ENCODE measurements at places on chromosomes 7 and 10. TPM values are rescaled to one million over a fixed set of nuclear protein-coding genes. Genes with fewer than 3 reads are reported as not detected.
A peak's percentile ranks its signal among the peaks of the same experiment; 100 is the strongest.

The AS3MT gene
- total RNA-seq = 9.1 TPM

- H3K27me3 ChIP-seq = no peaks in the 10 kb centered on the region
- no peaks in the 10 kb centered on the region for H3K36me3 ChIP-seq
- no peaks in the 10 kb centered on the region for H3K4me1 ChIP-seq
- no peak for DNase-seq
Measured at GRCh38 chr10:61464461-61465170, 11.4 kb upstream of the TMEM26 start.

GRCh38 chr7:98985406-98985805 is 107.1 kb downstream of the TRRAP start:
- no peak overlapping the region for H3K4me3 ChIP-seq
- H3K27ac ChIP-seq = no peak overlapping the region

GRCh38 chr10:109880886-109881768 is 42.2 kb downstream of the XPNPEP1 start:
- H3K27me3 ChIP-seq = no peaks in the 10 kb centered on the region
- no peaks in the 10 kb centered on the region for H3K36me3 ChIP-seq
- no peak overlapping the region for H3K4me3 ChIP-seq
- H3K27ac ChIP-seq = no peak overlapping the region
- H3K4me1 ChIP-seq = peaks cover 5% of the 10 kb centered on the region
- DNase-seq = no peak

DNA sequence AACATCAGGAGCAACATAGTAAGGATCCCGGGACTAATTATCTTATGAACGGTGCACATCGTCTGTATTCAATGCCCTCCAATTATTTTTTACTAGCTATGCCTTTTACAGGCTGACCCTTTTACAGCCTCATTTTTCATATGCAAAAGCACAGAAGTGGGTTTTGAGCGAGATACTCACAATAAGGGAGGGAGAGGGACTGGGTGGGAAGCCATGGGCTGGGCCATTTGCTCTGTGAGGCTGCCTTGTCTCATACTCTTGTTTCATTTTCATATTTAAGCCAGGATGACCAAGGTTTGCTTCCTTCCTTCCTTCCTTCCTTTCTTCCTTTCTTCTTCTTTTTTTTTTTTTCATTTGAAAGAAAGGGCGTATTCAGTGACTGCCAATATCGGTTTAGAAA is 259.3 kb downstream of the TRIL start:
- H3K36me3 ChIP-seq = no peaks in the 10 kb centered on the region
- no peaks in the 10 kb centered on the region for H3K27me3 ChIP-seq
- no peak overlapping the region for H3K27ac ChIP-seq

The PLEKHA1 gene
- 62.6 TPM for total RNA-seq

The GRM3 gene
- total RNA-seq = 0.03 TPM

DNA sequence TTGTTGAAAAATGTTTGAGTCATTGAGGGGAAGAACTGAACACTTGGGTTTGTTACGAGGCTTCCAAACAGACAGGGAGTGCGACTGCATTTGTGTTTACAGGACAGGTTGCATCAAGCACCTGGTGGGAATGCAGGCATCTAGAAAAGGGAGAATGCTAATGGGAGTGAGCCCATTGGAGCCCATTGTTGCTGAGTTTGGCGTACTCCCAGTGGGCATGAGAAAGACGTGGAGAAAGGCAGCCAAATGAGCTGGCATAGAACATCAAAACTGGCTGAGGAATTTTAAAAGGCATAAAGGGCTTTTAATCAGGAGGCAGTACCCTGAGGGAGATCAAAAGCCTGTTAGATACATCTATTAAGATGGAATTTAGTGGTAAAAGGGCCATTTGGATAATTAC is 171.6 kb upstream of the NPSR1 start:
- no peak for DNase-seq
- no peaks in the 10 kb centered on the region for H3K4me1 ChIP-seq
- H3K4me3 ChIP-seq = no peak overlapping the region
- no peaks in the 10 kb centered on the region for H3K27me3 ChIP-seq
- no peak overlapping the region for H3K27ac ChIP-seq

GRCh38 chr10:95233377-95234034 is 39.5 kb downstream of the ACSM6 start:
- no peaks in the 10 kb centered on the region for H3K36me3 ChIP-seq
- H3K27me3 ChIP-seq = no peaks in the 10 kb centered on the region
- DNase-seq = no peak
- H3K4me1 ChIP-seq = peaks cover 7% of the 10 kb centered on the region
- H3K4me3 ChIP-seq = no peak overlapping the region
- H3K27ac ChIP-seq = no peak overlapping the region

DNA sequence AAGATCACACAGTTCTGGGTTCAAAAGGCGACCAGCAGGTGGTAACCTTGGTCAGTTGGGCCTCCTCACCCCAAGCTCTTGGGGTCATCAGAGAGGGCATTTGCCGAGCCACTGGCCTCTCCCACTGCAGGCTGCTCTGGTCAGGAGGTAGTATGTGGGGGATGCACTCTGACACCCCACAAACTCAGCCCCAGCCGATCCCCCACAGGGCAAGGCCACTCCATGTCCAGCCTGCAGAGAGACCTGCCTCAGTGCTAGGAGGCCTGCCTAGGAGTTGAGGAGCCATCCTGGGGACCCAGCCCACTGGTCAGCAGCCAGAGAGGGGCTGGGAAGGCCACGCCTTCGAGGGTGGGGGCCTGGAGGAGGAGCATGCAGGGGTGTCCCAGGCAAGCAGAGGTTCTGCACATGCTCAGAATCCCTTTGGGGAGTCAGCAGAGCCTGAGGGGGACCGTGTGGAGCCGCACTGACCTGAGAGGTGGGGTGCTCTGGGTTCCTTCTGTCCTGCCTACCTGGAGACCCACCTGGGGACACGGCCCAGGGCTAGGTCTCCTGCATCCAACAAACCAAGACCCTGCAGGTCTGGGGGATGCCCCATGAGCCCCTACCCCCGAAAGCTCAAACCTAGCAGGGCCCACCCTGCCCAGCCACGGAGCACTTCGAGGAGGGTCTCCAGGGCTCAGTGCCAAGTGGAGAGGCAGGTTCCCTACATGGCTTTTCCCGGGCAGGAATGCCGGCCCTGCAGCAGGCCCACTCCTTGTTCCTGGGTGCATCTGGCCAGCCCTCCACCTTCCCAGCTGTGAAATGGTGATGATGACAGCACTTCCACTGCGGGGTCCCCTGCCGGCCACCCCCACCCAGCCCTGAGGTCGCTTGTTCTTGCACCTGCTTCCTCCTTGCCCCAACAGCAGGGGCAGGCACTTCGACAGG is 58.5 kb downstream of the RASGEF1A start:
- no peaks in the 10 kb centered on the region for H3K36me3 ChIP-seq
- no peak overlapping the region for H3K4me3 ChIP-seq
- no peak for DNase-seq
- H3K4me1 ChIP-seq = no peaks in the 10 kb centered on the region
- H3K27ac ChIP-seq = no peak overlapping the region

The GIMAP2 gene
- total RNA-seq = 2.4 TPM

- no peak overlapping the region for H3K27ac ChIP-seq
- no peaks in the 10 kb centered on the region for H3K4me1 ChIP-seq
- no peak overlapping the region for H3K4me3 ChIP-seq
Measured at GRCh38 chr10:3408603-3409365, 236.2 kb upstream of the PITRM1 start.

DNA sequence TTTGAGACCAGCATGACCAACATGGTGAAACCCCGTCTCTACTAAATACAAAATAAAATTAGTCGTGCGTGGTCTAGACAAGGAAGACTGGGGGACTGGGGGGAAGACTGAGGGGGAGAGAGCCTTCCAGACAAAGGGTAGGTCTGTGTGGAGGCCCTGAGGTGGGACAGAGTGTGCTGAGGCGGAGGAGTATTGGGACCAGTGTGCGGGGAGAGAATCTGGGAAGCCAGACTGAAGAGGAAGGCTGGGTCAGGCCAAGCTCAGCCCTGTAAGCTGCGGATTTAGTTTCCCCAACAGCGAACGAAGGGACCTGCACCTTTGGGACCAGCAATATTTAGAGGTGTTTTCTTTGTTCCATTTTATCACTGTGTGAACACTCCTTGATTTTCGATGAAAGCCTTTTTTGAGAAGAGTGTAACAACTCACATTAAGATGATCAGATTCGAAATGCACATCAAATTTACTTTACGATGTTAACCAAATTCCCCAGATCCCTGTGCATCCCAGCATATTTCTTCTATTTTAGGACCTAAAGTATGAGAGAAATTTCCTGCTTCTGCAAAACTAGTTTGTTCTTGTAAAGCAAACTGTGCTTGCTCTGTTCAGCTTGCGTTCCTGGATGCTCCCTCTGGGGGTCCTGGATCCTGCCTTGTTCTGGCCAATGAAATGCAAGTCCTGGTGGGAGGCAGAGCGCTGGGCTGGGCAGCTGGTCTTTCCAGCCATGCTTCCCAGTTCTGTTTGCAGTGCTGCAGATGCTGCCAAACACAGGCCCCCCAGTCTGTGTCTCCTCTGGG is 39.4 kb downstream of the PLAU start:
- no peaks in the 10 kb centered on the region for H3K36me3 ChIP-seq
- H3K4me1 ChIP-seq = no peaks in the 10 kb centered on the region
- H3K27me3 ChIP-seq = no peaks in the 10 kb centered on the region
- no peak overlapping the region for H3K27ac ChIP-seq
- H3K4me3 ChIP-seq = no peak overlapping the region

The HDAC9 gene
- 6.7 TPM for total RNA-seq

DNA sequence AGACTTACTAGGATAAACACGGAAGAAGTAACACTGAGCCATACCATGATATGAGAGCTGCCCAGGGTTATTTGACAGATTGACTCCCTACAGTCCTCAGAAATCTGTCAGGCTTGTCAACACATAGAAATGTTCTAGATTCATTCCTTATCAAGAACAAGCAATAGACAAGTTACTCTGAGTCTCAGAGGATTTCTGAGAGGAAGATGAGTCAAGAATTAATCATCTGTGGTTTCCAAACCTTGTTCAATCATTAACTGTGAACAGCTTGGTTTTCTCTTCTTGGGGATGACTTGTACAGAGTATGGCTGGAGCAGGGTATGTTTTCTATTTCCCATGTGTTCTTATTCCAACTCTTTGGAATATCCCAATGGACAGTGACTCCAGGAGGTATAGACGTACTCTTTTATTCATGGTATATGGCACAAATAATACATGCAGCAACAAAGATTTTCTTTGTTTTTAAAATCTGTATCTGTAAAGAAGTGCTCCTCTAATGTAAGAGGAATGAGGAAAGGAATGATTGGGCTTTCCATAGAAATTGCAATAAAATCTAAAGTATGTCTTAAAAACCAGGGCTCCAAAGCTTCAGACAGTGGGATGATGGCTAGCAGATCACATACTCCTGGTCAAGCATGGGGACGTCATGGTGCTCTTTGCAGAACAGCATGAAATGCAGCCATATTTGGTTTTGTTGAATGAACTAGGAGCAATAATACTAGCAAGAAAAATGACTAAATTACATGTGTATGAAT is 11.9 kb upstream of the SFR1 start:
- no peak overlapping the region for H3K4me3 ChIP-seq
- H3K36me3 ChIP-seq = no peaks in the 10 kb centered on the region
- no peaks in the 10 kb centered on the region for H3K4me1 ChIP-seq
- H3K27ac ChIP-seq = peak overlapping the region; percentile 7
- no peaks in the 10 kb centered on the region for H3K27me3 ChIP-seq
- peak; percentile 26 for DNase-seq

DNA sequence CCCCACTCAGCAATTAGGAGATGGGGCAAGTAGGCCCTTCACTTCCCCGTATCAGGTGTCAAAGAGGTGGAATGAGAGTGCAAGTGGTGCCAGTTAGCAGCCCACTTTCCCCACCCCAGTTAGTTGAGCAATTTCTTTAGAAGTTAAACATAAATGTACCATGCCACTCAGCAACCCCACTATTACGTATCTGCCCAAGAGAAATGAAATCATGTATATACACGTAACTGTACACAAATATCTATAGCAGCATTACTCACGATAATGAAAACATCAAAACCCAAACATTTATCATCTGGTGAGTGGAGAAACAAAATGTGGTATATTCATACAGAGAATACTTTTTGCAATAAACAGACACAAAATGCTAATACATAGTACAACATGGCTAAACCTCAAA is 50.4 kb downstream of the IMMP2L start:
- H3K4me1 ChIP-seq = no peaks in the 10 kb centered on the region
- no peak overlapping the region for H3K4me3 ChIP-seq
- no peaks in the 10 kb centered on the region for H3K27me3 ChIP-seq
- H3K36me3 ChIP-seq = no peaks in the 10 kb centered on the region
- no peak for DNase-seq

GRCh38 chr10:52229291-52229931 is 84.7 kb upstream of the DKK1 start:
- H3K4me1 ChIP-seq = peaks cover 6% of the 10 kb centered on the region
- H3K36me3 ChIP-seq = no peaks in the 10 kb centered on the region
- H3K4me3 ChIP-seq = no peak overlapping the region
- no peak overlapping the region for H3K27ac ChIP-seq

DNA sequence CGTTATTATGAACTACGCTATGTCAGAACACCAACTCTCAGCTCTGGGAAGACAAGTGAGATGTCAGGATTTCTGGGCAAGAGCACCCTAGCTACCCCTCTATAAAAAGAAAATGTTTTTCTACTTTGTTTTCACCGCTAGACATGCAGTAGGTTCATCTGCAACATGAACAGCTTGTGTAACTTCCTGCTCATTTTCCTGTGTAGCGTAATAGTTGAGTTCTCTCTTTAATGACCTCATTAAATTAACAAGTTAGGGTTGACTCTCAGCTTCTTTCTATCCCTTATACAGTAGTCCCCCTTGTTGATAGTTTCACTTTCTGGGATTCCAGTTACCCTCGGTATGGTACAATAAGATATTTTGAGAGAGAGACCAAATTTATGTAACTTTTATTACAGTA is 329.4 kb upstream of the ZNF32 start:
- no peak overlapping the region for H3K27ac ChIP-seq
- H3K4me3 ChIP-seq = no peak overlapping the region
- peaks cover 8% of the 10 kb centered on the region for H3K4me1 ChIP-seq
- no peak for DNase-seq

- no peak for DNase-seq
- H3K27ac ChIP-seq = no peak overlapping the region
- H3K36me3 ChIP-seq = no peaks in the 10 kb centered on the region
Measured at GRCh38 chr10:107081644-107082043, 82.9 kb downstream of the SORCS1 start.

The TAS2R41 gene
- total RNA-seq = not detected

The TDRD1 gene
- not detected for total RNA-seq

GRCh38 chr10:104563548-104563947 is 77.5 kb upstream of the SORCS3 start:
- H3K27ac ChIP-seq = no peak overlapping the region
- H3K27me3 ChIP-seq = no peaks in the 10 kb centered on the region
- H3K4me3 ChIP-seq = no peak overlapping the region
- DNase-seq = no peak
- H3K36me3 ChIP-seq = no peaks in the 10 kb centered on the region
- no peaks in the 10 kb centered on the region for H3K4me1 ChIP-seq

- H3K4me3 ChIP-seq = no peak overlapping the region
- no peak overlapping the region for H3K27ac ChIP-seq
- no peaks in the 10 kb centered on the region for H3K4me1 ChIP-seq
- H3K27me3 ChIP-seq = no peaks in the 10 kb centered on the region
- H3K36me3 ChIP-seq = no peaks in the 10 kb centered on the region
Measured at GRCh38 chr10:4448030-4448429, 378.0 kb upstream of the AKR1E2 start.

Measured in hepatocyte (in vitro differentiated cells).